ENCODE measurements at places on chromosomes 2 and 18.

- peak; percentile 33 for DNase-seq
These were observed 527.6 kb downstream of the SATB2 start for GRCh38 chr2:198930170-198930569.

DNA sequence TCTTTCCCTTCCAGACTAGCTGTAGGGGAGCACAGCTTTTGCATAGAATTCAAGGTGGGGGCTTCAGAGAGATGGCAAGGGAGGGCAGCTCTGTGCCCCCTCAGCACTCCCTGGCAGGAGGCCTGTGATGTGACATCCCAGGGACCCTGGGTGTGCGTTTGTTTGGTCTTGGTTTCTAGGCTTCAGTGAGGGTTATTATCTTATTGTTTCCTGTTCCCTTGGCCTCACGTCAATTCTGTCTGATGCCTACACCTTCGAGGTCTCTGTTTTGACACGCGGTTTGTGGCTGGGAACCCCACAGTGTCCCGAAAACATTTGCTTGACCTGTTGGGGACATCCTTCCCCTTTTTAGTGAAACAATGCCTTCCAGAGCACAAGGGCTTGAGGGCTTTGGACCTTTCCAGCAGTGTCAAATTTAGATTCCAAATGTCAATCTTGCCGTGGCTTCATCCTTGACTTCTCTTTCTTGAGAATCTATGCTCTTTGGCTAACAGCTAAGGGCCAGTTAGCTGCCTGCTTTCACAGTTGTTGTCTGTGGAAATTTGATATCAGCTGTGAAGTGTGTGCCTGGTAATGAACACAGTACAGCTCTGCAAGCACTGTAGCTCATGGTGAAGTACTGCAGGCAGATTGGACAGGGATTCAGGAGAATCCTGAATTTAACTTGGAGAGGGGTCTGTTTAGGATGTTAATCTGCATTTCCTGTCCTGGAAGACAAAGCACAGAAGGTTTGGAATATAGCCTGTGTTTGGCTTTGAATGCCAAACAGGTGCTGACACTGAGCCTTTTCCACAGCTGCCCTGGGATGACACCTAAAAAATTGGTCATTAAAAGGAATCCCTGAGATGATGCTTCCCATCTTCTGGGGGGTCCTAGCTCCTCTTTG lies 108.2 kb upstream of the CXCR4 start:
- DNase-seq, result no peak

DNA sequence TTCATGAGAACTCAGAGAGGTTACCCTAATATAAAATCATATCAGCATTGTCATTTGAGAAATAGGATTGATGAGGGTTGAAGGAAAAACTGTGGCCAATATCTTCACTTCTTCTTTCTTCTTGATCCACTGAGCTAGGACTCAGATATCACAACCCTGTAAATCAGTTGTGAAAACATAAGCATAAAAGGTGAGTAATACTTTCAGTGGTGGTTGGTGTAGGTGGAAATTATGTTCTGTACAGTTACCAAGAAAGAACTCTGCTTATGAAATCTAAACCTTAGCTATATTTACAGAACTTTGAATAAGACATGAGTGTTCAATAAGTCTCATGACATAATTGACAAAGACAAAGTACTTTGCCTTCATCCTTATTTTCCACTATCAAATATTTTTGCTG lies 56.3 kb downstream of the PAX3 start:
- DNase-seq, result no peak

DNA sequence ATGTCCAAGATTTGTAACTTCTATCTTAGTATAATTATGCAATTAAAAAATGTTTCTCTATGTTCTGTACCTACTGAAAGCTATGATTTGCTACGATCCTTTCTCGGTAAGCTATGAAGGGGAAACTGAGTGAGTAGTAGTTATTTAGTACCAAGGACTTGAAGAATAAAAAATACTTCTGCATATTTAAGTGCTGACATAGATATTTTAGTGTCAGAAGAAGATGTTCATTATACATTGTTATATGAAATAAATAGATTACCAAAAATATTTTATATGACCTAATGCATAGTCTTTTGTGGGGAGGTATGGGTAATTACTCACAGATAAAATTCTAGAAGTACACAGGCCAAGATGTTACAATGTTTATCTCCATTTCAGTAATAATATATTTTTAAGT lies 39.0 kb downstream of the DSEL start:
- no peak for DNase-seq

GRCh38 chr18:10074110-10074509 lies 160.3 kb downstream of the VAPA start:
- DNase-seq, result no peak
